ENCODE measurements at places on chromosomes 16 and 17.

DNA sequence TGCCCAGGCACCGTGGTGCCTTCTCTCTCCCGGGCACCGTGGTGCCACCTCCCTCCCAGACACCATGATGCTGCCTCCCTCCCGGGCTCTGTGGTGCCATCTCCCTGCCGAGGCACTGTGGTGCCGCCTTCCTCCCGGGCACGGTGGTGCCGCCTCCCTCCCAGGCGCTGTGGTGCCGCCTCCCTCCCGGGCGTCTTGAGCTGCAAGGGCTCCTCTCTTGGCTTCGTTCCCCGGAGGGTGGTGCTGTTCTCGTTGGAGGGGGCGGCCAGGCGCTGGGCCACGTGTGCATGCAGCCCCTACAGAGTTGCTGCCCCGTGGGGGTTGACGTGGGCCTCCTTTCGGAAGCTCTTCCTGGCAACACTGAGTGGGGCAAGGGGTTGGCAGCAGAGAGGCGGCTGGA, 8.2 kb downstream of the CENPX start:
- no peak for DNase-seq

DNA sequence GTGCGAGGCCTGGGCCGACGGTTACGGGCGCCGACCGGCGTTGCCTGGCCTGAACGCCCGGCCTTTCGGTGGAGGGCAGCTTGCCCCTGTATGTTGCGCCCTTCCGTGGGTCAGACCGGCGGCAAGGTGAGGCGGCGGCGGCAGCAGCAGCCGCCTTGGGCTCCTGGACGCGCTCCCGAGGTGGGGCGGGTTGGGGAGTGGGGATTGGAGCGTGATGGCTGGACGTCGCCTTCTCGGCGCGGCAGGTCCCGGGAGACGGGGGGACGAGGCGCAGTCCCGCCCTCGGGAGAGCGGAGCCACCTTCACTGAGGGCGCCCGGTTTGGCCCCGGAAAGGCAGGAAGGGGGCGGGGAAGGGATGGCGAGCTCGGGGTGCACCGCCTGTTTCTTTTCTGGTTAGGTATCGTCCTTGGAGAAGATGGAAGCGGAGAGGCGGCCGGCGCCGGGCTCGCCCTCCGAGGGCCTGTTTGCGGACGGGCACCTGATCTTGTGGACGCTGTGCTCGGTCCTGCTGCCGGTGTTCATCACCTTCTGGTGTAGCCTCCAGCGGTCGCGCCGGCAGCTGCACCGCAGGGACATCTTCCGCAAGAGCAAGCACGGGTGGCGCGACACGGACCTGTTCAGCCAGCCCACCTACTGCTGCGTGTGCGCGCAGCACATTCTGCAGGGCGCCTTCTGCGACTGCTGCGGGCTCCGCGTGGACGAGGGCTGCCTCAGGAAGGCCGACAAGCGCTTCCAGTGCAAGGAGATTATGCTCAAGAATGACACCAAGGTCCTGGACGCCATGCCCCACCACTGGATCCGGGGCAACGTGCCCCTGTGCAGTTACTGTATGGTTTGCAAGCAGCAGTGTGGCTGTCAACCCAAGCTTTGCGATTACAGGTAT, 671 bp downstream of the DGKE start:
- DNase-seq = peak; percentile 55

GRCh38 chr16:79069121-79069520, 531.4 kb downstream of the MAF start:
- no peak for DNase-seq

GRCh38 chr16:75228143-75228976, 9.6 kb downstream of the CTRB1 start:
- DNase-seq = no peak

DNA sequence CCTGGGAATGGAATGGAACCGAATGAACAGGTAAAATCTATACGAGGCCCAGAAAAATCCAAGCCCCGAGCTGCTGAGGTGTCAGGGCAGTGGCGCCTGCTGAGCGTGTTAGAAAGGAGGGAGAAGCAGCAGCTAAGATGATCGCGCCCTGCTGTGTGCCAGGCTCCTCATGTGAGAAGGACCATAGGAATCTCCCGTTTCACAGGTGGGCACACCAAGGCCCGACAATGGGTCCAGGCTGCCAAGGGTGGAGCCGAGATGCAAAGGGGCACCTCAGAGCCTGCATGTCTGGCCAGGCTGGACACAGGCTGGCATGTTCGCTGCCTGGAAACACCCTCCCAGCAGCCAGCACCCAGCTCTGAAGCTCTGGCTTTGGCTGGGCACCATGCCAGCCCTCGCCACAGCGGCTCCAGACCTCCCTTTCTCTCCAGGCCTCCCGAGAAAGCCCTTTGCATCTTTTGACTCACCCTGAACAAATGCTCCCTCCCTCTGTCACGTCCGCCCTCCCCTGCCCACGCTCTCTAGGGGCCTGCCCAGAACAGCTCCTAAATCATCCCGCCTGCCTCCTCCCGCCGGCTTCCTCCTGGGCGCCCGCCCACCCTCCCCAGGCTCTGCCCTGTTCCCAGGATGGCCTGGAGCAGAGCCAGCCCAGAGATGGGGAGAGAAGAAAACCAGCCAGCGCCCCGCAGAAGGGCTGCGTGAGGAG, 217.8 kb upstream of the GSE1 start:
- DNase-seq = peak; percentile 40

- no peak for DNase-seq
Observed at GRCh38 chr17:82320956-82321927, 3.8 kb upstream of the CD7 start.

- no peak for DNase-seq
Observed at GRCh38 chr16:74888232-74888862, 96.6 kb downstream of the WDR59 start.
